ENCODE measurements at places on chromosomes 13 and 19.

DNA sequence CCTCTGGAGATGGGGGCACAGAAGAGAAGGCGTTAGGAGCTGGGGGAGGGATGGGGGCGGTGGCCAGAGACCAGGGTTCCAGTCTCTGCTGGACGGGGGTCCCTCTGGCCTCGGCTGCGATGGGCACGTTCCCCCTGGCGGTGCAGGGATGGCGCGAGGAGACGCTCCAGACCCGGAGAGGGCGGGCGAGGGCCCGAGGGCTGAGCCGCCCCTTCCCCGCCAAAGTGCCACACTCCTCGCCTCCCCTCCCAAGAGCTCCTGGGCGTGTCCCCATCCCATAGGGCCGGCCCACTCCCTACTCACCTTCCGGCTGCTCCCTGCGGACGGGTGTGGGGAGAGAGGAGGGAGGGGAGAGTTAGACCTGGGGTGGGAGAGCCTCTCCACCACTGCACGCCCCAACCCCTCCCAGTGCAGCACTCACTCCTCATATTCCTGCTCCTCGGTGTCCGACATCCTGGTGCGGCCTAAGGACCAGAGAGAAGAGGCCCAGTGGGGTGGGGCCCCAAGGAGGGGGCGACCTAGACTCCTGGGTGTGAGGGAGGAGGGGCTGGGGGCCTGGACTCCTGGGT, 2.2 kb downstream of the TNNT1 start:
- no peak for DNase-seq

GRCh38 chr19:6087074-6087571, 23.2 kb downstream of the RFX2 start:
- DNase-seq, result no peak

GRCh38 chr19:18373892-18374629, 11.9 kb upstream of the GDF15 start:
- no peak for DNase-seq

GRCh38 chr19:11422163-11423065, 3.3 kb upstream of the RGL3 start:
- DNase-seq, result no peak

DNA sequence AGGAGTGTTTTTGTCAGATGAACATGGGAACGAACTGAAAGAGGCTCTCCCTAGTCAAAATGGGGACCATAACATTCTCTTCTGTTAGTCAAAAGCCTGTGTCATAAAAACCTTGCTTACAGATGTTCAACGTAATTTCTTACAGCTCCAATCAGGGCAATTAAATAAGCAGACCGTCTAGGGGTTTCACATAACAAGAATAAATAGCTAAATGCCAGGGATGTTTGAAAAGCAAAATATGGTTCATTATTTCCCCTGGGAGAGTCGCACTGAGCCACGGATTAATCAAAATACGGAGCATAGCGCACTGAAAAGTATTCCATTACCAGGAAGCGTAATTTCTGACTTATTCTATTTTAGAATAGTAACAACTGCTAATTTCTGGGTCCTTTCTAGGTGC, 63.7 kb upstream of the MRI1 start:
- DNase-seq, result no peak

DNA sequence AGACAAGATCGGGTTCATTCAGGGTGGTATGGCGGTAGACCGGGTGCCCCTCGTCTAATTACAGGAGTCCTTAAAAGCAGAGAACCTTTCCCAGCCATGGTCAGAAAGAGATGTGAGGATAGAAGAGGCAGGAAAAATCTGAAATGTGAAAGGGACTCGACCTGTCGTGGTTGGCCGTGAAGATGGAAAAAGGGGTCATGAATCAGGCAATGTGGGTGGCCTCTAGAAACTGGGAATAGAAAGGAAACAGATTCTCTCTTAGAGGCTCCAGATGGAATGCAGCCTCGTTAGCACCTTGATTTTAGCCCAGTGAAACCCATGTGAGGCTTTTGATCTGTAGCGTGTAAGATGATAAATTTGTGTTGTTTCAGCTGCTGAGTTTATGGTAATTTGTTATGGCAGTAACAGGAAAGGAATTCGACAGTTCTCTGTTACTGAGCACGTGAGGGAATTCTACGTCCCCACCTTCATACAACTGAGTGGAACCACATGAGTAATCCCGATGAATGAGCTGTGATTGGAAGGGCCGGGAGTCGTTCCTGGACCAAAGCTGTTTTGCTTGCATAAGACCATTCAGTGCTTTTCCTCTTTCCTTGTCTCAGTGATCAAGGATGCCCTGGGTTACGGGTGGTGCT, 11.0 kb upstream of the CA11 start:
- no peak for DNase-seq

- no peak for DNase-seq
Measured at GRCh38 chr19:18776288-18776594, 14.9 kb downstream of the COMP start.

DNA sequence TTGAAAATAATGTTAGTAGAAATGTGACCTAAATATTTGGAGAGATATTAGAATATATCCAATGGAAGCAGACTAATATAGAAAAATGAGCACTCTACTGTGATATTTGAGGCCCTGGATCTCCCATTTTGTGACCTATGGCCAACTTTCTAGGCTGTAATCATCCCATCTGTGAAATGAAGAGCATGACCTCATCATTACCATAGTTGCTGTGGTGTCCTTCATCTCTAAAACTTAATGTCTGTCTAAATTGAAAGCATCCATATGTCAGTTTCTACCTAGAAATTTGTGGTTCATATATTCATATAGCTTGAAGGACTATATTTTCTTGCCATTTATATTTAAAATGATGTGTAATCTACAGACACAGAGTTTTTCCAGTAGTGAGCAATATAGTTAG, 41.6 kb downstream of the PAN3 start:
- DNase-seq, result no peak

GRCh38 chr13:106498571-106498970, 36.9 kb downstream of the EFNB2 start:
- no peak for DNase-seq

GRCh38 chr13:44153496-44153895, 220.1 kb upstream of the SERP2 start:
- DNase-seq, result peak; percentile 32

DNA sequence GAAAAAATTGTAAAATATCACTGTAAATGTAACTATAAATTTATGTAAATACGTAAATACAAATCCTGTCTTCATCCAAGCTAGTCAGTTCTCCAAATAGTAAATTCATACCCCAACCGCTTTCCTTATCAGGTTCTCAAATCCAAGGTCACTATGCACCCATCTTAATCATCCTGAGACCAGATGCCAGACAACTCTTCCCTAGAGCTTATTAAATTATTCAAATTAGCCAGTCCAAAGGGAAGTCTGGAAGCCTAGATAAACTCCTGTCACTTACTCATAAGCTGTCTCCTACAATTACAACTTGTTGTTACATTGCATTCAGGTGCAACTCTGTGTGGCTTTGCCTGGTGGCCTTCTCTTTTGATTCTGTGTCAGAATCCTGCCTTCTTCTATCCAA, 836.1 kb upstream of the PCDH20 start:
- DNase-seq, result no peak

GRCh38 chr19:13151605-13152355, 1.6 kb downstream of the IER2 start:
- DNase-seq, result peak; percentile 83

GRCh38 chr13:81568824-81569223, 1227.9 kb upstream of the SPRY2 start:
- DNase-seq, result no peak

DNA sequence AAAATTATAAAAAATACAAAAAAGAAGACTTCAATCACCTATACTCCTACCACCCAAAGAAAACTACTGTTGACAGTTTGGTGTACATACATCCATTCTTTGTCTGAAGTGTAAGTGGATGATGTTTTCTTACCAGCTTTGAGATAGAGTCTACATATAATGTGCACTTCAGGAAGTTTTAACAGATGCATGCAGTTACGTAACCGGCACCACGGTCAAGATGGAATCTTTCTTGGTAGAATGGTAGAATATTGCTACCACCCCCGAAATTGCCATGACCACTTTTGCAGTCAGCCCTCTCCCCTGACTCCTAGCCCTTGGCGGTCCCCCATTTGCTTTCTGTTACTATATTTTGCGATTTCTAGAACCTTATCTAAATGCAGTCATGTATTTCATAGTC, 1.4 kb downstream of the CUL4A start:
- DNase-seq, result no peak

DNA sequence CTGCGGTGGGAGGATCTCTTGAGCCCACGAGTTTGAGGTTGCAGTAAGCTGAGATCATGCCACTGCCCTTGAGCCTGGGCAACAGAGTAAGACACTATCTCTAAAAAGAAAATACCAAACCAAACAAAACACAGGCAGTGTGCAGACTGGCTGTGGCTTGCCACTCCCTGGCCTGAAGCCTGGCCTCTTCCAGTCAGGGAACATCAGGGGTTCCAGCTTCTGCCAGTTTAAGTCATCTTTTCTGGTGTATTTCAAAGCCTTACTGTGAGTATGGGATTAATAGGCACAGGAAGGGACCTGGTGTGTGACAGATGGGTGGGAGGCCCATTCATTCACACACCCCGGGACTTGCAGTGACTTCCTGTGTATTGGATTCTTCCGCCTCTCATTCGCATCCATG, 27.0 kb upstream of the F2RL3 start:
- DNase-seq, result no peak

DNA sequence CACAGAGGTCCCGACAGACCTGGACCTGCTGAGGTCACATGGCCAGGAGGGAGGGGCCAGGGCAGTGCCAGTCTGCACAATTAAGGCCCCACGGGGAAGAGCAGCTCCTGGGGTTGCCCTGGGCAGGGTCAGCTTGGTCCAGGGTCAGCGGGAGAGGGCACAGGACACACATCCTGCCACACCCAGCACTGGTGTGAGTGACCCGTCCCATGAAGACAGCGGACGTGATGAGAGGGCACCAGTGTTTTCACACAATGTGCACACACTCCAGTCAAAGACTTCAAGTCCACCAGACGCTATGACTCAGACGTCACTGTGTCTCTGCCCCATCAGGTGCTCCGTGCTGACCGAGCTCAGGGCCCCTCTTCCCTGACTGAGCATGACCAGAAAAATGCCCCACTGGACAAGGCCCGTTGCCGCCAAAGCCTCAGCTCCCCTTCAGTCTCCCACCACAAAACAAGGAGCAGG, 4.2 kb downstream of the TMEM259 start:
- DNase-seq, result no peak

GRCh38 chr19:19538061-19538784, at the start of gene CILP2:
Gene CILP2, plus strand, starts transcription at chr19:19538265. Its CDS starts 85 bp downstream, at chr19:19538350.
- no peak for DNase-seq

DNA sequence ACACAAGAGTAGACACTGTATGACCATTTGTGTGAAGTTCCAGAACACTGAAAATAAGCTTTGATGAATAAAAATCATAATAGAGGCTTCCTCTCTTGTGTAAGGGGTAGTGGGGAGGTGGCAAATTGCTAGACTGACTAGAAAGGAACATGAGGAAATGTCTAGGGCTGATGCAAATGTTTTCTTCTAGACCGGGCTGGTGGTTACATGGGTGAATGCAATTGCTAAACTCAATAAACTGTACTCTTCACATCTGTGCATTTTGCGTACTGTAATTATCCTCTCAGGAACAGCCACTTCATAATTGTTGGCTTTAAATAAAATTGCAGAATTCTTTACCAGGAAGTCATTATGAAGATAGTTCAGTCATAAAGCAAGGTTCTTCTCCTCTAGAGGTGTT, 5.2 kb upstream of the KBTBD7 start:
- no peak for DNase-seq

GRCh38 chr19:43799502-43800142, 2.6 kb downstream of the LYPD5 start:
- no peak for DNase-seq

DNA sequence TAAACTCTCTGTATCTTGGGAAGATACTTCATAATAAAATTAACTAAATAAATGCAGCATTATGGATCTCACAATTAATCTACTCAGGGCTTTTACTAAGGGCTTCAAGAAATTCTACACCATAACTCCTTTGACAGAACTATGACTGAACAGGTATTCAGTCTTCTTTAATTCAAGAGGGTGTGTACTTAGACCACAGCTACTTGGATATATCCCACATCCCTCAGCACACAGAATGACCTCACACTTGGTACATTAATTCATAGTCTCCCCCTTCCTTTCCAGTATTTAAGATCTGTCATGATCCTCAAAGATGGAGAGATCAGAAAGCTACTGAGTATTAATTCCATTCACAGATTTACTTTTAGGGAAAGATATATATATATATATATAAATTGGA, 11.6 kb downstream of the DIAPH3 start:
- no peak for DNase-seq

- no peak for DNase-seq
Measured at GRCh38 chr19:39426170-39426569, 9.6 kb downstream of the RPS16 start.

GRCh38 chr19:55220525-55220924, 8.0 kb downstream of the TMEM86B start:
- DNase-seq, result no peak

GRCh38 chr13:107864543-107865317, 350.6 kb downstream of the LIG4 start:
- DNase-seq, result no peak

- no peak for DNase-seq
Measured at GRCh38 chr13:66074018-66074615, 1156.0 kb downstream of the PCDH9 start.

DNA sequence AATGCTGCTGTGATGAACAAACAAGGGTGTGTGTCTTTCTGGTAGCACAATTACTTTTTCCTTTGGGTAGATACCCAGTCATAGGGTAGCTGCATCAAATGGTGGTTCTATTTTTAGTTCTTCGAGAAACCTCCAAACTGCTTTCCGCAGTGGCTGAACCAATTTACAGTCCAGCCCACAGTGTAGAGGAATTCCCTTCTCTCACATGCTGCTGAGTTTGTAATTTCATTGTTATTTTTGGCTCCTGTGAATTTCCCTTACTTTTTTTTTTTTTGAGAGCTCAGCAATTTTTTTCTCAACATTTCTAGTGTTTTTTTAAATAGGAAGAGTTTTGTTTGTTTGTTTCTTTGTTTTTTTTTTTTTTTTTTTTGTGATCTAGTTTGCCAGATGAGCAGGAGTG, 37.5 kb upstream of the ADGRE1 start:
- DNase-seq, result no peak
